ENCODE measurements at places on chromosomes 6 and 20.
A peak's percentile ranks its signal among the peaks of the same experiment; 100 is the strongest.

- no peak for DNase-seq
Measured at GRCh38 chr6:84193114-84193708, 34.2 kb downstream of the CEP162 start.

DNA sequence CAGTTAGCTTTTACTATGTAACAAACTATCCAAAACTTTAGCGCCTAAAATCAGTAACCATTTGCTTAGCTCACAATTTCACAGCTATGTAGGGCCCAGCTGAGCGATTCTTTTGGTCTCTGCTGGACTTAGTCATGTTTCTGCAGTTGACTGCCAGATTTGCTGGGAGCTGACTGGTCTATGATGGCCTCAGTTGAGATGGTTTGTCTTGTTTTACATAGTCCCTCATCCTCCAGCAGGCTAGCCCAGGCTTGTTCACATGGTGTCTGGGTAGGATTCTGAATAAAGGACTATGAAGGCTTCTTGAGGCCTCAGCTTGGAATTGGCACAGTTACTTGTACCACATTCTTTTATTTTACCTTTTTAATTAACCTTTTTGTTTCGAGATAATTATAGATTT lies 247.8 kb upstream of the CHD6 start:
- no peak for DNase-seq

DNA sequence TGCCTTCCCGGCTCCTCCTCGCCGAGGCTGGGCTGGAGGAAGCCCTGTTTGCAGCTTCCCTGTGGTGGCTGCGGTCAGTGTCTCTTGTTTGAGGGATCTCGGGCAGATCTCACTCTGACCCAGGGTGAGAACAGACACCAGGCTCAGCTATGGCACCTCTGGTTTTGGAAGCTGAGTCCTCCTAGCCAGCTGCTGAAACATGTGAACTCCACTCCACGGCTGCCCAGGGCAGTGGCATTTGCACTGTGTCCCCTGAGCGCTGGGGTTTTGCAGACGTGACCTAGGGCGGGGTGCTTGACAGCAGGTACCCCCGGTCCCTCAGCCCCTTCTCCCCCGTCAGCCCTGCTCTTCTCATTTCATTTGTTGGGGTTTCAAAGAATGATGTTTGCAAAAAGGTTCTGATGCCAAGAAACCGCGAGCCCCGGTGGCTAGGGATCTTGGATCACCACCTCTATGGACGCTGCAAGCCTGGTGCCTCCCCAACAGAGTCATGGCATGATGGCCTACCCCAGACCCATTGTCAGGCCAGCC lies 55.0 kb upstream of the DACT2 start:
- no peak for DNase-seq

DNA sequence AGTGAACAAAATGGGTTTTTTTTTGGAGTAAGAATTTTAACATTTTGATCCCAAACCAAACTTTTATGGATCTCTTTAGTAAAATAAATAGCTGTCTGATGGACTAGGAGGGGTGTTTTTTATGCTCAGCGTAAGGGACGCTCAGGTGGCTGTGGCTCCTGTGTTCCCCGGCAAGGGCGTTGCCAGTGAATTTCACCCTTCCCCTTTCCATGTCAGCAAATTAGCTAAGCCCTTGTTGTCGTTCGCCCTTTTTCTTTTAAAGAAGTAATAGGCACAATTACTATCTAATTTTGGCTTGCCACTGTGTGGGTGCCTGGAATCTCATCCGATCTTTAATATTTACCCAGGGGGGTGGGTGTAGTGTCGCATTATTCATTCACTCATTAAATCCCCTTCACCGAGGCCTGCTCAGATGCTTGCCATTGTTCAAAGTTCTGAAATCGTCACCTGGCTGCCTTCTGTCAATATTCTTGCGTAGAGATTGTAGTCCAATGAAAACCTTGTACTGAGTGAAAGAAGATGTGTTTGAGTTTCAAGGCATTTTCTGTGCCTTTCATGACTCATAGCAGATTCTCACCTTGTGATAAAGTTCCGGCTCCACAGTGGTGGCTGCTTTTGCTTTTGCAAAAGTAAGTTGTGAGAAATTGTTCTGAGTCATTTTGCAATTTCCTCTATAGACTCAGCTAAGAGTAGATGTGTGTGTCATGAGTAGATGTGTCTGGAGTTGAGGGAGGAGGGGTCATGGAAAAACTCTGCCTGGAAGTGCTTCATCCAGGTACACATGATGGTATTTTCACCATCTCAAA lies 40.0 kb upstream of the CLDN20 start:
- peak; percentile 73 for DNase-seq

DNA sequence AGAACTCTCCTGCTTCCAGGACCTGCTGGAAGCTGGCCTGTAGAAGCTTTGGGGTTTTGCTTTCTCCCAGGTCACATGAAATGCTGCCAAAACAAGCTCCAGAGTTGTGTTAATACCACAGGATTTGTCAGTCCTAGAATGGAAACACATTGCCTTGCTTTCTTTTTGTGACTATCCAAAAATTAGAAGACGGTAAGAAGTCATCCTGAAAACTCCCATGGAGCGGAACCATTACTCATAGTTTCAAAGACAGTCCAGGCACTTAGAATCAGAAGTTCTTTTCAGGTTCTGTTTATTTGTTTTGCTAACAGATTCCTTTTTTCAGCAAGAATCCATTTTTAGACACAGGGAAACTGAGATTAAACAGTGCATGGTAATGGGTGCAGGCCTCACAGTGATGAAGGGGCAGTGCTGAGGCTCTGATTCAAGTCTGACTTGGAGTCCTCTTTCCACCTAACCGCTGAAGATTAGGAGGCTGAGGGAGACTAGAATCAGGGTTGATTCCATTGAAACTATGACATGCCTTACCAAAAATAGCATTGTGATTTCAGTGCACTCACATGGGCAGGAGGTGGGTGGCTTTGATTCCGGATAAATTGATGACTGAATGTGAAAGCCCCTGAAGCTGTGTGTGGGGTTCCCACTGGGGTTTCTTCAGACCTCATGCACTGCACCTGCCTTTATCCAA lies 72.2 kb upstream of the NAA20 start:
- DNase-seq = no peak

- DNase-seq = no peak
Measured at GRCh38 chr20:37418591-37419109, 72.7 kb downstream of the SRC start.

DNA sequence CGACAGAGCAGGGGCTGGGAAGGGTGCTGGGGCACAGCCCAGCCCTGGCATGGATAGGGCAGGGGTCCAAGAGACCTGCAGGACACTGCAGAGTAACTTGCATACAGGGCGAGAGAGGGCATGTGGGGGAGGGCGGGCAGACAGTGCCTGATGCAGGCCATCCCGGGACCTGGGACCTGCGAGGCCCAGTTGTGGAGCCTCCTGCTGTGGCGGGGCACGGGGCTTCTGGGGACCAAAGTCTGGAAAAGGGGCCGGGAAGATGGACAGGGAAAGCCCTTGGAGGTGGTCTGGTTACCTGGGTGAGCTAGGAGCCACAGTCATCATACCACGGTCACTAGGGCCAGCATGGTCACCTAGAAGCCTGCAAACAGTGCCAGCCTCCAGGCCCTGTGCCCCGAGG lies 412 bp upstream of the TUBB1 start:
- DNase-seq = no peak

GRCh38 chr6:142846459-142846831 lies 98.5 kb downstream of the HIVEP2 start:
- no peak for DNase-seq

- no peak for DNase-seq
Measured at GRCh38 chr20:53959911-53960578, 110.3 kb downstream of the BCAS1 start.

DNA sequence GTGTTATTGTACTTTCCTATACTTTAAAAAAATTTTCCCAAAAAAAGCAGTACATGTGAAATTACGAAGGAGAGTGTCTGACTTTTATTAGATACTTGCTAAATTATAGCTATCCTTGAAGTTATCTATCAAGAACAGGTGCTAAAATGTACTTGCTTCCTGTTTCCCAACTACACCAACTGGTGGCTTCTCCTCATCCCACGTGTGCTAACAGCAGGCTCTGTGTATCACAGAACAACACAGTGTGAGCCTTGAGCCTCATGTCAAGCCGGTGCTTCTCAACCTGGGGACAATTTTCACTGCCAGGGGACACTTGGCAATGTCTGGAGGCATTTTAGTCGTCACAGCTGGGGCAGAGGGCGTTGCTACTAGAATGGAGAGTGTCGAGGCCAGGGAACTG lies 36.2 kb upstream of the CDYL start:
- DNase-seq = no peak

DNA sequence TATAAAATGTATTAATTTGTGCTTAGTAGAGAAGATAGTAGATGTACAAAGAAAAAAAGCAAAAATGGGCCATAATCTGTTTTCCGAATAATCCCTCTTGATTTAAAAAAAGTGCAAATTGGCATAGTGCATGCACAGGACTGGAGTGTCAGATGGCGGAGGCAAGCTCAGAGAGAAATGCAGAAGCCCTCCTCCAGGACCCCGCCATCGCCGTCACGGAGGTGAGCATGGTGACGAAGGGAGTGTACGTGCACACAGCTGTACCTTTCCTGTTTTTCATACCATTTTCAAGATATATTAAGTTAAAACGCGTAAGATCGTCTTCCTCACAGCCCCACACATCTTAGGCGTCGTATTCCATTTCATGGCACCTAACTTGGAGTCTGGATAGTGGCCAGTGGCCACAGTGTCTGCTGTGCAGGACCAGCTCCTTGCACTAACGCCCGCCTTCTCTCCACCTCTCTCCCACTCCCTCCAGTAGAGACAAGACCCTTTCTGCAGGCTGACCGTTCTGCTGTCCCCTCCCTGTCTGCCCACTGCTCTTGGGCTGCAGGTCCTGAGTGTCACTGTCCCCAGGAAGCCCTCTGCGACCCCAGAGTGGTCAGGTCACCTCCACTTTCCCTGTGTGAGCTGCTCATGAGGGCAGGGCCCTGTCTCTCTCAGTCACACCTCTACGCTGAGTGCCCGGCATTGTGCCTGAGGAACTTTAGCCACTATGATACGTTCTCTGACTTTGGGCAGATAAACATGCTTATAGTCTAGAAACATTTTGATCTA lies 9.8 kb downstream of the DUSP22 start:
- no peak for DNase-seq

GRCh38 chr20:61295682-61296628 lies 43.9 kb downstream of the CDH4 start:
- no peak for DNase-seq

DNA sequence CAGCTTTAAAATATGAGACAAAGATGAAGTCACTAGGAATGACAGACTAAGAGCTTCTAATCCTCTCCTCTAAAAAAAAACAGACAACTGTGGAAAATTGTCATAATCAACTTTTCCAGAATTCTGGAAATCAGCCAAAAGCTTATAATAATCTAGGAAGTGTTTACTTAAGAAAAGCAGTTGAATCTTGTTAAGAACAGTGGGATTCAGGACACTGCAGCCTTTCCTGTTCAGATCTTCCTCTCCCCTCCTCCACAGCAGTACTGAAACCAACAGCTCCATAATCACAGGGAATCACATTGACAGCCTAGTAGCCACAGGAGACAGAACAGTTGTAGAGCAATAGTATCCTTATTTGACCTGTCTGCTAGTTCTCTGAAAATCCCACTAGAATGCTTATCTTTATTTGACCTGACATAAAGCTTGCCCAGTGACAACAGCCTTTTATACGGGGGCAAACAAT lies 41.6 kb downstream of the IBTK start:
- DNase-seq = peak; percentile 8

- no peak for DNase-seq
Measured at GRCh38 chr20:63042448-63043071, 35.8 kb upstream of the BHLHE23 start.

GRCh38 chr6:49497304-49497703 lies 2.4 kb upstream of the GLYATL3 start:
- no peak for DNase-seq

GRCh38 chr20:25310268-25310920 lies 62.5 kb downstream of the PYGB start:
- peak; percentile 71 for DNase-seq

- DNase-seq = no peak
Measured at GRCh38 chr6:138013959-138014358, 93.3 kb downstream of the PERP start.

- no peak for DNase-seq
Measured at GRCh38 chr20:36308986-36309385, 2.8 kb downstream of the DLGAP4 start.

GRCh38 chr20:19758133-19758500 lies at the start of gene RIN2:
TSS of gene RIN2 (plus strand) at chr20:19758258. CDS start at chr20:19889602, 131,344 bp downstream.
- DNase-seq = no peak

GRCh38 chr20:63934271-63935068 lies 21.7 kb downstream of the UCKL1 start:
- DNase-seq = no peak

- no peak for DNase-seq
Measured at GRCh38 chr6:127608554-127609270, 31.7 kb downstream of the C6orf58 start.

- no peak for DNase-seq
Measured at GRCh38 chr20:34579191-34579978, 20.9 kb downstream of the MAP1LC3A start.

DNA sequence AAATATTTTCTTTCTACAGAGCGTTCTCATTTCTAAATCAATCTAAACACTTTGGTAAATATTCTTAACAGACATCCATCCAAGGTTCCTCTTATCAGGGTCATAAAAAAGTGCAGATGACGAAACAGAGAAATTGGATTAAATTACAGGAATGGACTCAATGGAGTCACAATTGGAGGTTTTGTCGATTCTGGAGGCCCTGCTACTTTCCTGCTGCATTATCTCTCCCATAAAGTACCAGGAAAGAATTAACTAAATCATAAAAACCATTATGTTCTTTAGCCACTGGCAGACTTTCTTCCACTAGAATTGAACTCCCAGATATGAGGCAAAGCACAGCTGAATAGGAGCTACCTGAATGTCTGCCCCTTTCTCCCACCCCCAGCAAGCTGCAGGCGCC lies 610.6 kb downstream of the HDGFL1 start:
- DNase-seq = no peak

DNA sequence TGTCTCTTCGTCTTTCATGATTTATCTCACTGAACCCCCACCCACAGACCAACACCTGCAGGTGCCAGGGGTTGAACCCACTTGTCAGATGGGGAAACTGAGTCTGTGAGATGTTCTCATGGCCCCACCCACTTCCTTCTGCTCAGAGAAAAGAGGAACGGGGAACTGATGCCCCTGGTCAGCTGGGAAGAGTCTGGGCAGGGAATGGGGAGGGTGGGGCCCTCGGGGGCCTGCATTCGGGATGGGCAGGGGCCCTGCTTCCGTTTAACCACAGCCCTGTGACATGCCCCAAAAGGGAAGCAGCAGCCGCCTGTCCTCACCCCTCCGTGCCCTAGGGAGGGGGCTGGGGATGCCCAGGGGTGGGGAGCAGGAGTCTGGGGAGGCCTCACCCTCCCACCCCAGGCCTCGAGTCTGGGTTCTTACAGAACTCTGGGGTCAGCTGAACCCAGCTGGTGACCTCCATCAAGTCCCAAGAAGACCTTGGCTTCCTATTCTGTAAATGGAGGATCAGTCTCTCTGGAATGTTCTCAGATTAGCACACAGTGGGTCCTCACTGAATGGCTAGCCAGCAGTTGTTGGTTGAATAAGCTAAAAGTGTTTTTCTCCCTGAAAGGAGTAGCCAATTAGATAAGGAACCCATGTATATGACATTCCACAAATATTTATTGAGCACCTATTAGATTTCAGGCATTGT lies 81.5 kb downstream of the CEBPB start:
- DNase-seq = no peak

GRCh38 chr20:51388227-51388626 lies 154.3 kb downstream of the NFATC2 start:
- DNase-seq = no peak

GRCh38 chr20:31440012-31440659 lies at the start of gene DEFB123:
TSS of gene DEFB123 (plus strand) at chr20:31440632. CDS start at chr20:31440699, 67 bp downstream.
- no peak for DNase-seq

Data from muscle of back (tissue), 13 donors.